ENCODE measurements at places on chromosomes 1 and 21.
A peak's percentile ranks its signal among the peaks of the same experiment; 100 is the strongest.

GRCh38 chr1:93542398-93542797 lies 94.5 kb downstream of the FNBP1L start:
- DNase-seq: no peak

- no peak for DNase-seq
Measured at GRCh38 chr1:12166834-12167492, at the start of gene TNFRSF1B. TNFRSF1B (plus strand) TSS chr1:12166991; CDS start chr1:12167092, 101 bp downstream.

DNA sequence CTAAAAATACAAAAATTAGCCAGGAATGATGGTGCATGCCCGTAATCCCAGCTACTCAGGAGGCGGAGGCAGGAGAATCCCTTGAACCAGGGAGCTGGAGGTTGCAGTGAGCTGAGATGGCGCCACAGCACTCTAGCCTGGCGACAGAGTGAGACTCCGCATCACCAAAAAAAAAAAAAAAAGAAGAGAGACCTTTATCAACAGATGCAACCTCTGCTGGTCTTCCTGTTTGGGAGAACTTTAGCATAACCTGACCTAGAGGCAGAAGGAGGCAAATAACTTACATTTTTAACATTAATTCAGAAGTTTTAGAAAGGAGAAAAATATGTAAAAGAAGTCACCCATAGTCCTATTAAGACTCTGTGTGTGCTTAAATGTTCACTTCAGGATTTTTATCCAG lies 32.4 kb downstream of the SLAMF1 start:
- no peak for DNase-seq

- DNase-seq: no peak
Measured at GRCh38 chr1:201676641-201677040, 137.7 kb downstream of the NAV1 start.

DNA sequence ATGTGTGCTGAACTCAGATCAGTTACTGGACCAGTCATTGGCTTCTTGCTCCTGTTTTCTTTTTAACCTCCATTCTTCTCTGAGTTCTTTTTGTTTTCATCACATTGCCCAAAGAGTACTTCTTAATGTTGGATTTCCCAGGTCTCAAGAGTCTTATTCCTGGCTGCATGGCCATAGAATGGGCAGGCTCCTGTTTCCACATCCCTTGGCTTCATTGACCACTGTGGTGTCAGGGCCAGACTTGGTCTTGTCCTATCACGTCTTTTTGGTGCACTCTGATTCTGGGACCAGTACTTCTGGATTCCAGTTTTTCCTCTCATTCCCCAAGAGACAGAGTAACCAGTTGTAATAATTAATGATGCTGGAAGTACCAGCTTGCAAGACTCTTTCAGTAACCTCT lies 41.8 kb downstream of the MRPS6 start:
- no peak for DNase-seq

DNA sequence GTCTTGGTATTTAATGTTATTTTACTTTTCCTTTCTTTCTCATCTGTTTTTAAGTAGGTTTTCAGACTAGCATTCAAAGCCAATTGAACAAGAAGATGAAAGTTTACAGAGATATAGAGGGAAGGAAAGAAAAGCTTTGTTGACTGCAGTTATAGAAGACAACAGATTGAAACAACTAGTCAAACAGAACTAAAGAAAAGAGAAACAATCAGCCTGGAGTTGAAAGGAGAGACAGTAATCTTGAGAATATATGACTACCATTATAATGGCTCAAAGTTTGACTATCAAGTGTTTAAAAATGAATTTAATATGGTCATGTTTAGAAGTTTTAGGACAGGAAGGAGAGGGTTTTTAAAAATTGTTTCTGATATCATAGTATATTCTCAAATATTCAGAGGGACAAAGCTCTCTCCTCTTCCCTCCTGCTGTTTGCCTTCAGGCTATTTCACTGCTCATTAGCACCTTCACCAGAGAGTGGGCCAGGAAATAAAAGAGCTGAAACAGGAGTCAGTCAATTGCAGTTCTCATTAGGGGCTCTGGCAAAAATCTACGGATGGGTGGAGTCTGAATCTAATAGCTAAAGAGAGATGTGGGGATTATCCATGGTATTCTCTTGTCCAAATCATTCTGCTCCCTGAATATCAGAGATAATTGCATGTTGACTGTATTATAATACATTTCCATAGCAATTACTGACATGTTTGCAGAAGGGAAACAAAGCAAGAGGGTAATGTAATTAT lies 577.8 kb downstream of the BRINP3 start:
- peak; percentile 99 for DNase-seq

DNA sequence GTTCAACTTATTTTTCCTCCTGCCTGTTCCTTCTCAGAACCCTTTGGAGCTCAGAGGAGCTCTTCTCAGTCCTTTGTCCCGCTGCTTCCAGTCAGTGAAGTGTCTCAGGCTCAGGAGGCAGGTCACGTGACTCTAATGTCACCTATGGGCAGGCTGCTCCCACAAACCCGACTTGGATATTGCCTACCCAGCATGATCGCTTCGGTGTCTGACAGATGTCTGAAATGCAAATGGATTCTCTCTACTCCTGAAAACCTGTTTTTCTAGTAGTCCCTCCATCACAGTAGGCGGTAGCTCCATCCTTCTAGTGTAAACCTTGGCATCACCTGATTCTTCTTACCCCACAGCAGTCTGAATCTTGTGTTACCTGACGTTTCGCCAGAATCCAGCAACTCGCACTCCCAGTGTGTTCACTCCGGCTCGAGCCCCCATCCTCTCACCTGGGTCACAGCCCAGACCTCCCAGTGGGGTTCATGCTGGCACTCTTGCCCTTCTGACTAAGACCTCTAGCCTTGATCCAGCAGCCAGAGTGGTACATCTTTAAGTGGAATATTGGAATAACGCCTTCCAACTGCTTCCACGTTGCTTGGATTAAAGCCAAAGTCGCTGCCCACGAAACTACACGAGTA lies 5.4 kb downstream of the PADI6 start:
- no peak for DNase-seq

GRCh38 chr1:205774198-205775014 lies 876 bp downstream of the RAB29 start:
- DNase-seq: no peak

DNA sequence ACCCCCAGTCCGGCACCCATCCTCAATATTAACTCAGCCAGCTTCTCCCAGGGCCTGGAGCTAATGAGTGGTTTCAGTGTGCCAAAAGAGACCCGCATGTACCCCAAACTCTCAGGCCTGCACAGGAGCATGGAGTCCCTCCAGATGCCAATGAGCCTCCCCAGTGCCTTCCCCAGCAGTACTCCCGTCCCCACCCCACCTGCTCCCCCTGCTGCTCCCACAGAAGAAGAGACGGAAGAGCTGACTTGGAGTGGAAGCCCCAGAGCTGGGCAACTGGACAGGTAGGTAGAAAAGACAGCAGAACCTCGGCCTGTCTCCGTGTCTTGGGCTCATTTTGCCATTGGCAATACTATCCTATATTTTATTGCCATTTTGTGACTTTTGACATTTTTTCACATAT lies 45.4 kb upstream of the IPO9 start:
- no peak for DNase-seq

DNA sequence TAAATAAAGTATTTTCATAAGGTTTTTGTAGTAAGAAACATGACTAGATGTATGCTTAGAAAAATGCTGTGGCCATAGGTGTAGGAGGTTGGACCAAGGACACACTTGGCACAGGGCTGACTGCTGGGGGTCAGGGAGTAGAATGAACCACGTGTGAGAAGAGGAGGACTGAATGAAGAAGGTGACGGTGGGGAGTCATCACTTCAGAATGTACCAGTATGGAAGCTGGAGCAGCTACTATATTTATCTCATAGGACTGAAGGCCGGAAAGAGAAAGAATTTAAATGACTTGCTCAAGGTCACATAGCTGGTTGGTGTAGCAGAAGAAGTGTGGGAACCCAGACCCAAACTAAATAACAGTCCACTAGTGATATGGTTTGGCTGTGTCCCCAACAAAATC lies 79.8 kb upstream of the HAO2 start:
- DNase-seq: no peak

GRCh38 chr1:195373856-195374255 lies 1234.4 kb downstream of the KCNT2 start:
- no peak for DNase-seq

GRCh38 chr1:17874710-17875109 lies 119.6 kb downstream of the ACTL8 start:
- no peak for DNase-seq

DNA sequence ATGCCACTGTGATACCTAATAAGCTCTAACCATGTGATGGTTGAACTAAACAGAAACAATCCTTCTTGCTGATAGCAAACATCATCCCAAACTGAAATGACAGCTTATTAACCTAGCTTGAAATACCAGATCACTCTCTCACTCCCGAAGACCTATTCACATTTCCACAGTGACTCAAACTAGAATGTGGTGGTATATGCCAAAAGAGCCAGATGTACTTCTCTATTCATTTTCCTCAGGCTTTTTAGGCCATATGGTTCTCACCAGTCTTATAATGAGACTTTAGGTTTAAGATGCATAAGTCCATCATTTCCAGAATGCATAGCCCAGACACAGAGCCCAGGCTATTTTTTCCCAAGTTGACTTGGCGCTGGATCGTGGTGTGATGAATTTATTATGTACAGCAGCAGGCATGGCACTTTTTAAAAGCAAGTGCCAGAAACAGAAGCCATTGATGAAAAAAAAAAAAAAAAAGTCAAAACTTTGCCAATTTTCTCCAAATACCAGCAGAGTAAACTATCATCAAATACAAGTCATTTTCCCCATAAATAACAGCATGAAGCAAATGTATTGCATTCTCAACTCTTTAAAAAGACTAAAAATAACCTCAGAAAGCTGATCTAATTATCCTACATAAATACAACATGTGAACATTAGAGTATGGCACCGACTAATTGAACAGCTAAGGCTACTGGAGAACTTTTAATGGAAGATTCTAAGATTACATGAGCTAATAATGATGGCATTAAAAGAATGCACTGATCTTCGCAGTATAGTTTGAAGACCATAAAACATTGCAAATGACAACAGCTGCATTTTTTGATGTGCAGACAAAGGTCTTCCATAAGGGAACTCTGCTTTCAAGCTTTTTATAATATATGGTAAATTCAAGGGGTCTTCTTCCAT lies 365.4 kb downstream of the LRRIQ3 start:
- no peak for DNase-seq

DNA sequence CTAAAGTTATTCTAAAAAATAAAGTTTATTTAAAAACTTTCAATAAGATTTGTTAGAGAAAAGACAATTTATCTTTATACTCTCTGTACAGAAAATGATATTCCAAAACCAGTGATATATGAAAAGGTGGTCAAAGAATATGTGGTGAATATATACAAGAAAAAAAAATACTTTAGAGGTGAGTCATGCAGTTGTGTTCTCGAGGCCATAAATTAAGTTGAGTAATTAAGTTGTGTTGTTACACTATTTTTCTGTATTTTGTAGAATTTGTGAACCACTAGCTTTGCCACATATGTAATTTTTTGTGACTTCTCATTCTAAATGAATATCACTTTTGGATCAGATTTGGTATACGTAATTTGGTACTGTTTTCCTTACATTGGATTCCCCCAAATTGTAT lies 23.6 kb upstream of the DUSP10 start:
- no peak for DNase-seq

DNA sequence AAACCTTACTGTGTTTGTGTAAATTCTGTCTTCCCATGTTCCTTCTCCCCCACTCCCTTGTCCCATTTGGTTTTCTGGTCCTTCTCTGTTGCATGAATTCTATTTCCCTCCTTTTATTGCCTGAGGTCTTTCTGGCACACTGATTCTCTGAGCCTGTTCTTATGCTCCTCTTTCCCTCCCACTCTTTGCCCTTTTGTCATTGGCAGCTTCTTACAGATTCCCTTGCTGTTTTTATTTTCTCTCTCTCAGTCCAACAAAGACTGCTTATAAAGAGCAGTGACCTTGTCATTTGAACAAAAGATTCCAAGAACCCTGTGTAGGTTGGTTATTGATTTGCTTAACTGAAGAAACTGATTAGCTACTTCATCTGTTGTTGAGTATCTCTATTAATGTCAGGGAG lies 49.7 kb downstream of the GPR52 start:
- no peak for DNase-seq

- no peak for DNase-seq
Measured at GRCh38 chr1:70038025-70038424, 167.4 kb downstream of the LRRC40 start.

DNA sequence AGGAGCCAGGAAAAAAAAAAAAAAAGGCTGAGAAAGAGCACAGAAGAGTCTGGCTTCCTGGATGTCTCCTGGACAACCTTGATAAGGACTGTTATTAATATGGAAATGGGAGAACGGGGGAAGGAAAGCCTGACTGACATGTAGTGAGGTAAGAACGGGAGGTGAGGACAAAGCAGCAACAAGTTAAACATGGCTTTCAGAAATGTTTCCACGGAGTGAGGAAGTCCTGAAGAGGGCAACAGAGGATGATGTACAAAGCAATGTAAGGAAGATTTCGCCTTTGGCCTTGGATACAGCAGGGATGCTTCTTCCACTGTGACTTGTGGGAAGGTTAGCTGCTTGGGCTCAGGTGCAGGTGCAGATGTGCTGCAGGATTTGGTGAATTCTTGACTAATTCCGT lies 11.9 kb upstream of the NIBAN1 start:
- DNase-seq: no peak

DNA sequence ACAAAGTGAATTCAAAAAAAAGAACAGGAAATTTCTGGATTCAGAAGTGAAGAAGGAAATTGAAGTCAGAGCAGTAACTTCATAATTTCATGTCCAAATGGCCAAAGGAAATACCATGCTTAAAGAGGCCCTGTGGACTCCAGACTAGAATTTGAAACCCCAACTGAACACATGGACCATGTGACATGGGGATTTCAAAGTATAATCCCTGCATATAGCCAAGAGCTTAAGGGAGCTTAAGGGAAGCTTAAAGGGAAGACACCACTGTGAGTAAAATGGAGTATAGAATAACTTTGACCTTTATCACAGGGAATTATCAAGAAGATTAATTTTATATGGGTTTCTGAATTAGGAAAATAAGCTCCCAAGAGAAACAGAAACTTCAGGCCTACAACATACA lies 241.8 kb upstream of the POGK start:
- no peak for DNase-seq

DNA sequence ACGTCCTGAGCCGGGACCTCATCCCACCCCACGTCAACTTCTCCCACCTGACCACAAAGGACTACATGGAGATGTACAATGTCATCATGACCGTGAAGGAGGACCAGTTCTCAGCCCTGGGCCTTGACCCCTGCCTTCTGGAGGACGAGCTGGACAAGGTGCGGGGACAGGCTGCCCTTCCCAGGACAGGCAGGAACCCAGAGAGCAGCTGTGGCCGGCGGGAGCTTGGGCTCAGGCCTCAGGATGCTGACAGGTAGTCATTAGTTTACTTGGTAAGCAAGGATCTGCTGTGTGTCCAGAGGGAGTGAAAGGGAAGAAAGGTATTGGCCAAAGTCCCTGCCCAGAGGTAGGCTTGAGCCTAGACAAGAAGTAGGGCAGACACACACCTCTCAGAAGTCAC lies 17.6 kb upstream of the KCNC4 start:
- DNase-seq: no peak
